ENCODE measurements at places on chromosomes 5 and 9.
A peak's percentile ranks its signal among the peaks of the same experiment; 100 is the strongest.

- peak; percentile 65 for DNase-seq
Observed at GRCh38 chr9:111983484-111983908, 86.9 kb downstream of the UGCG start.

DNA sequence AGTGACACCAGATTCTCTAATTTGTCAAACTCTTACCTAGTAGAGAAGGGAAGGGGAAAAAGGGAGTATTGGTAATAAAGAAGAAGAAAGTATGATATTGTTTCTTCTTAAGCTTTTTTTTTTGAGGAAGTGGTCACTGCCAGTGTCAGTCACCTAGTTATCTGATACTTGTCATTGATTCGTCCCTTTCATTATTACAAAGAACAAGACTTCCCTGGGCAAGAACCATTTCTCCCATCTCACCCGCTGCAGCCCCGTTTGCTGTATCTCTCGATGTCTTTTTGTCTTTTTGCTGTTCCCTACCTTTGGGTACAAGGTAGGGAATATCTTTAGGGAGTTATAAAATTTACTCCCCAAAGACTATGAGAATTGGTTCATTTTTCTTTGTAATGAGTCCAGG lies 249.0 kb downstream of the ARHGAP26 start:
- DNase-seq: no peak

DNA sequence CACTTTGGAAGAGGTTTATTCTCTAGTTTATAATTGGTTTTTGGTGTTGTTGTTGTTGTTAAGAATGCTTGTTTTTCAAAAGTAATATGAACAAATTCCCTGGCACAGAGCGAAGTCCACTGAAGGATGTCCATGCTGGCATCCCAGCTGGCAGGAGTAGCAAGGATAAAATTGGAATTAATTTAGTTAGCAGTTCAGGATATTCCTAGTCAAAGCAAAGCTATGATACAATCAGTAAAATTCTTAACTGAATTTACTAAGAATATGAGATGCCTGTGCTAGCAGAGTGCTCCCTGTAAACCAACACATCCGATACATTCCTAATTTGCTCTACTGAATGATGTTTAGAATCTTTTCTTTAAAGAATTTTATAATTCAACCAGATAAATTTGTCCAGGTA lies 161.4 kb downstream of the FANCC start:
- no peak for DNase-seq

- DNase-seq: no peak
Observed at GRCh38 chr5:72830362-72830761, 13.9 kb downstream of the TNPO1 start.

DNA sequence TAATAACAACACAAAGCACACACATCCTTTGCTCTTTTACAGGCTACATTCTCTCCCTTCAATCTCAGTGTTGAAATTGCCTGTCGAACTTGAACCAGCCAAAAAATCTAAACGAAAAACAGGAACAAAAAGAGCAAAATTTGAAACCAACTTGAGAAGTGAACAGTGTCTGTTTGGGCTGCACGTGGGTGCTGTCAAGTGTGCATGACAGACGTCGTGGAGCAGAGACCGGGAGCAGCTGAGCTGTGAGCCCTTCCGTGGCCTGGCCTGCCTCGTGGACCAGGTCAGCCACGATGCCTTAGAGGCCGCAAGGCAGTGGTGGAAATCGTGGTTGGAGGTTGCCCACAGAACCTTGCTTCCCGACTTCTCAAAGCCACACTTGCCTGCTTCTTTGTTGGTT lies 34.8 kb upstream of the DENND1A start:
- no peak for DNase-seq

- DNase-seq: no peak
Observed at GRCh38 chr5:154087260-154087659, 48.5 kb downstream of the MFAP3 start.

Measured in germinal center (tissue), 1 donor.